CMK (cell line): ENCODE measurements at places on chromosomes 1 and 21.

- DNase-seq: no peak
Measured at GRCh38 chr1:221926441-221926840, 184.6 kb upstream of the DUSP10 start.

DNA sequence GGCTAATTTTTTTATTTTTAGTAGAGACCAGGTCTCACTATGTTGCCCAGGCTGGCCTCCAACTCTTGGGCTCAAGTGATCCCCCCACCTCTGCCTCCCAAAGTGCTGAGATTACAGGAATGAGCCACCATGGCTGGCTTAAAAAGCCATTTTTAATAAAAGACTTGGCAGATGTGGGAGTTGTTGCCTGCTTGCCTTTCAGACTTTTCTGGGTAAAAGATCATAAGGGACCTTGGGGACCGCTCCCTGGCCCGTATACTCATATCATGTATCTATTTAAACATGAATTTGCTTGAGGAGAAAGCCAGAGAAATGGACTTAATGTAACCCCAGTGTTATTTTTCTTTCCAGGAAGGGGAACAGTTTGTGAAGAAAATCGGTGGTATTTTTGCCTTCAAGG, 23.4 kb upstream of the PODN start:
- DNase-seq: no peak

DNA sequence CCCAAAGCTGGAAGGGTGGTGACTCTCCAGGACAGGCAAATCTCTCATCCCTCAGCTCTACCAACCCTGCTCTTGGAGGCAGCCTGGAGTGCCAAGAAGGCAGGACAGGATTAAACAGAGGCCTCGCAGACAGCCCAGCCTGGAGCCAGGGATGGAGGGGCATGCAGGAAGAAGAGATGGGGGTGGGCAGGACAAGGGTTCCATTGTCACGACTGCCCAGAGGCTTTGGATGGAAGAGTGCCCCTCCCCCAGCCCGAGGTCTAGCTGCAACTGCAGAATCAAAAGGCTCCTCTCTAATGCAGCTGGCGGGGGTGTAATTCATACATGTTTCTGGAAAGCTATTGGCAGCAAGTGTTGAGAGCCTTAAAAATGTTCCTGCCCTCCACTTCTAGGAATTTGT, 8.8 kb downstream of the RAB7B start:
- no peak for DNase-seq

DNA sequence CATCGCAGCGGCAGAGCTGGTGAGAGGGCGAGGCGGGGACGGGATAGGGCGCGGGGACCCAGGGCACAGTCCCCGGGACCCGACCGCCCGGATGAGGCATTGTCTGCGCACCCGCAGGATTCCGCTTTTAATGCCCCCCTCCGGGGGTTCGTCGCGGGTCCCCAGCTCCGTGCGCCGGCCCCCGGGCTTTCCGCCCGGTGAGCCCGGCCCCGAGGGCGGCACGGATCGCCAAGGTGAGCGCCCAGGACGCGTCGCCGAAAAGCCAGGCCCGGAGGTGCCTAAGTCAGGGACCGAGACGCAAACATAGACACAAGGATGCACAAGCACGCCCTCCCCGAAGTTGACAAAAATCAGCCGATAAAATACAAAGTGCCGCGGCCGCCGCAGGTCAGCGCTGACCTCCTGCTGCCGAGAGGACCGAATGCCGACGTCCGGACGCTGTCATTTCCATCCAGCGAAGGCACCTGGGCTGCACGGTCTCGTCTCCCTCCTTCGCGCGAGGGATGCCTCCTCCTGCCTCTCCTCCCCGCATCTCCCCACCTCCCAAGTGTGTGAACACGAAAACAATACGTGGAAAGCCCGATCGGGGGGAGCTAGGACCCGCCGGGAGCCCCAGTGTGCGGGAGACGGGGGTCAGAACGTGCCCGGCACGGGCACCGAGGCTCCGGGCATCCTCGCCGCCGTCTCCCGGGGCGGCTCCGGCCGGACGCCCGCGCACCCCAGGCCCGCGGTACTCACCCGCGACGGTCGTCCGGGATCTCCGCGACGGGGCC, 101.1 kb upstream of the SOD1 start:
- no peak for DNase-seq

DNA sequence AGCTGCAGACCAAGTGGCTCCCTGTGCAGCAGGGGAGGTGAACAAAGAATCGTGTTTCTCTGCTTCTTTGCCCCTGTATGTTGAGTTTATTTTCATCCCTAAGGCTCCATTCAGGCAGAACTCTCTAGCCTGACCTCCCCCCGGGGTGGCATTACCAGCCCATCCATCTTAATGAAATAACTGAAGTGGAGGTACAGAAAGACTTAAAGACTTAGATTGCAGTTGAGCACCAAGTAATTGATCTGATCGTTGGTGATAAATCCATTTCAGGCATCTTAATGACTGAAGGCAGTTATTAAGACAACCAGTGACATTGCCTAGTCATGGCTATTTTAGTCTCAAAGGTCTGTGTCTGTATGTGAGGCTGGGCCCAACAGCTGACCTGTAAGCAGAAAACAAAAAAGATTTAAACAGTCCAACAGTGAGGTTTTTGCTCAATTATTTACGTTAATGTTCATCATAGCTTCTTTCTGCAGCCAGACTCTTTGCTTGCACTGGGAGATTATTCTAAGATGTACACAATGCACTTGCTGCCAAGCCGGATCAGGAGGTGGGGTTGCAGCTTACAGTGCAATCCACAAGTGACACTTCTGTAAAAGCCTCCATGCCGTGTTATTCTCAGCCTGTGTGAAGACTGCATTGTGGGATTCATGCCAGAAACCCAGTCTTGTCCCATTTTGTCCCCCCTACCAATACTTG, 363.0 kb upstream of the DUSP10 start:
- DNase-seq: no peak

DNA sequence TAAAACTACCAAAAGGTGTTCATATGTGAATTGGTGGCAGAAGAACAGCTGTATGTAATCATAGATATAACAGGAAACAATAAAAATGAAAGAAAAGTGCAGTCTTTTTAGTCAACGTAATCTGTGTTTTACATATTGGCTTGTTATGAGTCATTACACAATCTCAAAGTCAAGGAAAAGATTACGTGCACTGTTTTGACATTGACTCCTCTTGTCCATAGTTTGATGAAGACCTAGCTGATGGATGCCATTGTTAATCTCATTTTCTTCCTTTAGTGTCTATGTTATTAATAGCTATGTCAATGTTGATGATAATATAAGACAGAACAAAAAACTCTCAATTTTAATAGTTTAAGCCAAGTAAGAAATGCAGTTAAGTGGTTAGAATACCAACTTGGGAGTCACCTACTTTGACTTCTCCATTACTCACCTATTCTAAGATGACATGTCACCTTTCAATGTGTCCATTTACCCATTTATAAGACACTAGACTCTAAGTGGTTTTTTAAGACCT, 84.5 kb upstream of the SAMSN1 start:
- DNase-seq: no peak

- no peak for DNase-seq
Measured at GRCh38 chr1:223558512-223558911, 107.0 kb downstream of the CAPN8 start.

- no peak for DNase-seq
Measured at GRCh38 chr1:203131548-203132200, 4.1 kb downstream of the ADORA1 start.

DNA sequence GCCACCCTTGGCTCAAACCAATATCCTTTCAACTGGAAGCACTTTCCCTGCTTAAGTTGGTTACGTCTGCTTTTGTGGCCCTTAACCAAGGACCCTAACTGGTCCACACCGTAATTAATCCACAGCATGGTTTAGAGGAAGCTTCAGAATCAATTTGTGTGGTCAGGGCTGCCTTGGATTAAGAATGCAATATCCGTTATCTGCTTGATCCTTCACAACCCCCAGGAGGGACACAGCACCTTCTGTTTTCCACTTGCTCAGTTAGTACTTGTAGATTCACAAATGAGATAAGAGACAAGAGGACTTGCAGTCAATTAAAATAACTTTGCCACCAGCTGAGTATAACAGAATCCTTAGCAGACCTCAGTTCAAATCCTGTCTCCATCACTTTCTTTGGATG, 56.9 kb upstream of the LRP8 start:
- no peak for DNase-seq

GRCh38 chr1:101005871-101006270, 19.7 kb downstream of the DPH5 start:
- DNase-seq: no peak

- no peak for DNase-seq
Measured at GRCh38 chr1:30325999-30326398, 397.4 kb downstream of the MATN1 start.
